Brain pericyte (primary cell): ENCODE measurements at places on chromosomes 4 and X.

DNA sequence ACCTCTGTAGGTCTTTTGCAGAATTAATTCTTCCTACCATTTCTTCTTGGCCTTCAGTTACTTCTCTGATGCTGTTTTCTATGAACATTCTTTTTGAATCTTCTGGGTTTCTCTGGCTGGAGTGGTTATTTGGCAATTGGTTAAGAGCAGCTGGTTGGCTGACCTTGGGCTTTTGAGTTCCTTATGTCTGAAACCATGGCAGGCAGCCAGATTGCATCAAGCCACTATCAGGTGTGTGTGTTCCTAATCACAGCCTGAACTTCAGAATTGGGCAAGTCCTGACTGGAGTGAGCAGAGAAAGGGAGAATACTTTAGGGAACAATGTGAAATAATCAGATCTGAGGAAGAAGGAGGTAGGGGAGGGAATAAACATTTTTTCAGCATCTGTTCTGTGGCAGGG lies 90.2 kb downstream of the ARHGAP10 start:
- no peak for DNase-seq

DNA sequence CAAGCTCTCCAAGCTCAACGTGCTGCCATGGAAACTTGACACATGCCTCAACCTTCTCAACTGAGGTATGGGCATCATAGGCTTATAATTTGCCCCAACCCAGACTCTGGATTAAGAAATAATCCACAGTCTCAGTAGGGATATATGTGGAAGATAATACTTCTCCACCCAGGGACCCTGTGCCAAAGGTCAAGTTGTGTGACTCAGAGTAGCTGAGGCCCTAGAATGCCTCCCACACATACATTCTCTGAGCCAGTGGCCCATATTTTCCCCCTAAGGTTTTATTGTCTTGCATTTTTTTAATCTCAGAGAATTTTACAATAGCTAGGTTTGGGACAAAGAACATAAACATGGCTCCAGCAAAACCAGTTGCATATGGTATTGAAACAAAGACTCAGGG lies 283.1 kb downstream of the IDS start:
- no peak for DNase-seq

- DNase-seq, result no peak
These were observed 2.9 kb downstream of the KLHL15 start for GRCh38 chrX:24023972-24024669.

DNA sequence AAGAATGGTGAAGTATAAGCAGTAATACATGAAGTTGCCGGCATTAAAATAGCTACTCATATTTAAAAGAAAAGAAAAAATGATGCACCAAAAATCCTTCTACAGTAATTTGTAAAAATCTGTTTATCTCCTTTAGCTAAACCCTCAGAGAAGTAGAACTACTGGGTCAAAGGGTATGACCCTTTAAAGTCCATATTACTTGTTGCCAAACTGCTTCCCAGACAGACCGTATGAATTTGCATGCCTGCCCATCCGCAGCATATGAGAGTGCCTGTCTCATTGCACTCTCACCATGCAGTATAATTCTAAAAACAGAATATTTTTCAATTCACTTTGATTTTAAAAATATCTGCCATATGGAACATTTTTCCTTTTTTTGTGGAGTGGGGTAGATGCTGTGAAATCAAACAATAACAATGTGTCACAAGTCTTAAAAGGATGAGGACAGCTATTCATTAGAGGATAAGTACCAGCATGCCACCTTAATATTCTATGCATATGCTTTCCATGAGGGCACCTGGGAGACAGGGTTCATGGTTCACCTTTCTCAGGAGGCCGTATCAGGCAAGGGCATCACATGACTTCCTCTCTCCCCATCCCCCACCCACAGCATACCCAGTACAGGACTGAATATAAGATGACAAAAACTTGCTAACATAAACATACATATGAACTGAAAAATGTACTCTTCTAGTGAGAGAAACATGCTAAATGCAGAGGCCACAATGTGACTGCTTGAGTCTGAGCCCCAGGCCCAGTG lies 17.8 kb downstream of the ZDHHC9 start:
- no peak for DNase-seq

DNA sequence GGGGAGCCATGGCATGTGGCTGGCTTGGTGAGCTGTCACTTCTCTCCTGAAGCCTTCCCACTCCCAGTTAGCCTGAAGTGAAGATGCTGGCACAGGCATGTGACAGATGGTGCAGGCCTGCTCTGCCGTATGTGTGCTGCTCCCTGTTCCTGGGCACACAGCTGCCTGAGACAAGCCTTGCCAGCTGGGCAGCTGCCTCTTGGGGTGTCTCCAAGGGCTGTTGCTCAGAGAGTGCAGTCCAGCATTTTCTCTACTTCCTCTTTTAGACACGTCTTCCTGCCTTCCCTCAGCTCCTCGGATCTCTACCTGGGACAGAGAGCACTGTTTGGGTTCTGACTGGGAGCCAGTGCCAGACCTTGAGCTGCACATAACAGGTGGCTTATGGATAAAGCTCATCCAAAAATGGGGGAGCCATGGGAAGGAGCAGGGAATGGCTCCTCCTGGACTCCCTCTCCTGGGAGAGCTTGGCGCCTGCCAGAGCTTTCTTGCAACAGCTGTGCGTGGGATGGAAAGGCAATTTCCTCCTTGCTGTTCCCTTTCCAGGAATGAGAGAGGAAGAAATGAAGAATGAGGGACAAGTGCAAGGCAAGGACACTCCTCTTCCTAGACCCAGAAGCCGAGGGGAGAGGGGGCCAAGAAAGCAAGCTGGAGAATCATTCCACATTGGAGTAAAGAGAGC lies 132.9 kb downstream of the MSL3 start:
- DNase-seq, result no peak

DNA sequence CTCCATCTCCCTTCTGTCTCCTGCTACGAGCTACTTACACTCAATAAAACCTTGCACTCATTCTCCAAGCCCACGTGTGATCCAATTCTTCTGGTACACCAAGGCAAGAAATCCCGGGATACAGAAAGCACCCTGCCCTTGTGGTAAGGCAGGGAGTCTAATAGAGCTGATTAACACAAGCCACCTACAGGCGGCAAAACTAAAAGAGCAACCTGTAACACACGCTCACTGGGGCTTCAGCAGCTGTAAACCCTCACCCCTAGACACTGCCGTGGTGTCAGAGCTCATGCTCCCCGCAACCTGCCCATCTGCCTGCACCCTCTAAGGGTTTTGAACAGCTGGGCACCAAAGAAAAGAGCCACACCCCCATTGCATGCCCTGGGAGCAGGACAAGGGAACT lies 755.4 kb upstream of the HTR2C start:
- DNase-seq, result no peak

DNA sequence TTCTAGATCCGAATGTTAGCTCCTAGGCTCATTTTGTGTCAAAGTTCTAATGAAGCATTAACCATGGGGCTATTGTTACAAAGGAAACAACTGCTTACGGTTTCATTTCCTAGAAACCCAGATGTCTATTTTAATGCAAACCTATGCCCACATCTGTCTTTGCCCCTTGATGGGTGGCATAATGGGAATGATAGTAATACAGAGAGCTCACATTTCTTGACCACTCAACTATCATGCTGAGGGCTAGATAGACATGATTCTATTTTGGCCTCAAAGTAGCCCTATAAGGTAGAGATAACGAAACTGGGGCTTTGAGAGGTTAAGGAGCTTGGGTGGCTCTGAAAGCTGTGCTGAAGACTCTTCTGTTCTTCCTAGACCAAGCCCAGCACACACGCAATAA lies 1.9 kb downstream of the TLR7 start:
- no peak for DNase-seq

DNA sequence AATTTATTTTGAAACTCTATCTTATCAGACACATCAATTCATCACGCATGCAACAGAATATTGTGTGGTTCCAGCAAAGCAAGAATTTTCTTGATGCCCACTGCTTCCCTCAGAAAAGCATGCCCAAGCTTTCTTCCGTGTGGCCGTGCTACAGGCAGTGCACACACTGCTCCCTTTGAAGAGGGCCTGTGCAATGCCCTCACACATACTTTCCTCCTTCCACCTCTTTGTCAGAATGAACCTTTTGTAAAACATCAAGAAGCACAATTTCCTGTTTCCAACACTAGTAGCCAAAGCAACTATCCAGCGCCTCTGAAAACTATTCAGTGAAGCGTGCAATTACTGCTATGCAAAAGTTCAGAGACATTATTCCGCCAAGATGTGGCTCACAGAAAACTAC lies 201.7 kb downstream of the NLGN4X start:
- no peak for DNase-seq

GRCh38 chr4:1449833-1450741 lies 43.8 kb upstream of the NKX1-1 start:
- no peak for DNase-seq

GRCh38 chr4:124753941-124754581 lies 41.5 kb upstream of the ANKRD50 start:
- DNase-seq, result no peak

GRCh38 chrX:16920075-16920474 lies 26.4 kb upstream of the REPS2 start:
- DNase-seq, result no peak

- DNase-seq, result no peak
These were observed 29.6 kb downstream of the TEX11 start for GRCh38 chrX:70878902-70879301.

DNA sequence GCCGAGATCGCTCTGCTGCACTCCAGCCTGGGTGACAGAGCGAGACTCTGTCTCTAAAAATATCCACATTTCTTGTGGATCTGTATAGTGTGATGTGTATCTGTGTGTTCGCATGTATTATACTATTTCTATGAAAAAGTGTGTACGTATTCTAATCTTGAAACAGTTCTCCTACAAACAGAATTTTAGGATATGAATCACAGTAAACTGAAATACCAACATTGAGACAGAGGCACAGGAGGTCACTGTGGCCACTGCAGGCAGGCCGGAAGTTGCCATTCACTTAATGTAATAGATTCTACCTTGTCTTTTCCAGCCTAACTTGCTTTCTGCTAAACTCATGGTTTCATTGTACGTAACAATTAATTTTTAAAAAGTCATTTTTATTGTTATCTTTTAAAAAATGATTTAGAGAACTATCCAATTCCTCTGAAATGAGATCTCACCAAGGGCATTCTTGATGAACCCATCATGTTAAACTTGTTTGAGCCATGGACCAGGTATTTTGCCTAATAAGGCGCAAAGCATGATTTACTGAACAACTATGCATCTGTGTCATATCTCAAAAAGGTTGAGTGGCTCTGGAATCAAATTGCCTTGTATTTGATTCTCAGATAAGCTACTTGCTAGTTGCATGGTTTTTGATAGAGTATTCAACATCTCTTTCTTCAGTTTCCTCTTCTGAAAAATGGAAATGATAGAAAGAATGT lies 154.9 kb upstream of the GYPA start:
- DNase-seq, result no peak

GRCh38 chr4:110171971-110172370 lies 26.4 kb downstream of the ELOVL6 start:
- DNase-seq, result no peak

GRCh38 chr4:81307991-81308390 lies 93.0 kb upstream of the PRKG2 start:
- no peak for DNase-seq

DNA sequence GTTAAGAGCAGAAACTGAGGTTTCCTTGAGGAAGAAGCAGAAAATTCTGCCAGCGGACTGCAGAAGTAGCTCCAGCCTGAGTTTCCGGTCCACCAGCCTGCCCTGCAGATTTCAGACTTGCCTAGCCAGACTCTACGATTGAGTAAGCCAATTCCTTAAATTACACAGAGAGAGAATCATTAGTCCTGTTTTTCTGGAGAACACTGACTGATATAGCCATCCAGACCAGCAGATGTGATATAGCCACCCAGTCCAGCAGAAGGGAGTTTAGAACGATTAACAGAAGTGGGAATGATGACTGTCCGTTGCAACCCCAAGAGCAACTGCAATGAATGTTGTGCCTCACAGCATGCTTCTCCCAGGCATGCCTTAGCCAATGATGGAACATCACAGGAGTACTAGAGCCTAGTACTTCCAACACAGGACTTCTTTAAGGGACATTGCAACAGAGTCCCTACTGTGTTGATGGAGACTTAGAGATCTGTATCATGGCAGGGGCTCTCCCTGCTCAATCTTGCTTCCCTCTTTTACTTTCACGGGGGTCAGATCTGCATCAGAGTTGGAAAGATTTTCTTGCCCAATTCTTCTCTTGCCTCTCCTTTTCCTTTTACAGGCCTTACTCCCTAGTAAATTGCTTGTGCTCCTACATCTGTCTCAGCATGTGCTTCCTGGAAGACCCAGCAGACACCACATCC lies 264.6 kb upstream of the CLNK start:
- no peak for DNase-seq

DNA sequence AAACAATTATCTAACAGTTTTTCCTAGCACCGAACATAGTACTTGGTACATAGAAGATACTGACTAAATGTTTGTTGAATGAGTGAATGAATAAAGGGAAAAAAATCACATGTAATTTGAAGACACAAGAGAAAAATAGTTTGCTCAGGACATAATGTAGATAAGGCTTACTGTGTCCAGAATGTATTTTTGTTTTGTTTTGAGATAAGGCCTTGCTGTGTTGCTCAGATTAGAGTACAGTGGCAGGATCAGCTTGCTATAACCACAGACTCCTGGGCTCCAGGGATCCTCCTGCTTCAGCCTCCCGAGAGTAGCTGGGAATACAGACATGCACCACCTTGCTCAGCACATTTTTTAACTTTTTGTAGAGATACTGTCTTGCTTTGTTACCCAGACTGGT lies 6.5 kb downstream of the FAM199X start:
- DNase-seq, result no peak

DNA sequence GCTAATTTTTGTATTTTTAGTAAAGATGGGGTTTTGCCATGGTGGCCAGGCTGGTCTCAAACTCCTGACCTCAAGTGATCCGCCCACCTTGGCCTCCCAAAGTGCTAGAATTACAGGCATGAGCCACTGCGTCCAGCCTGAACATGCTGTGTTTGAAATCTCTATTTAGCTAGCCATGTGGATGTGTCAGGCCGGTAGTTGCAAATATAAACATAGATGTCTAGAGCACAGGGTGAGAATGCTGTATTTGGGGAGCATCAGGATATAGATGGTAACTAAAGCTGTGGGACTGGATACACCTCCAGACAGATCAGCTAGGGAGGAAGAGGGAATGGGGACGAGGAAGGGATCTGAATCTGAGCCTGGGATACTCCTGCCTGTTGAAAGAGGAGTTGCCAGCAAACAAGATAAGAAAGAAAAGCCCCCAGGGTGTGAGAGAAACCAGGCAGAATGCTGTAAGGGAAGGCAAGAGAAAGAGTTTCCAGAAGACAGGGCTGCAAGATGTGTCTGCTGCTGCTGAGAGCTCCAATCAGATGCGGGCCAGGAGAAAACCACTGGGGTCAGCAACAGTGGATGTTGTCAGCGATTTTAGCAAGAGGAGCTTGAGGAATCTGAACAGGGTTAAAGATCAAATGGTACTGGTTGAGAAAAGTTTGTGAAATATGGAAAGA lies 177.4 kb downstream of the PALLD start:
- no peak for DNase-seq
